ENCODE measurements at places on chromosomes 5 and 9.

DNA sequence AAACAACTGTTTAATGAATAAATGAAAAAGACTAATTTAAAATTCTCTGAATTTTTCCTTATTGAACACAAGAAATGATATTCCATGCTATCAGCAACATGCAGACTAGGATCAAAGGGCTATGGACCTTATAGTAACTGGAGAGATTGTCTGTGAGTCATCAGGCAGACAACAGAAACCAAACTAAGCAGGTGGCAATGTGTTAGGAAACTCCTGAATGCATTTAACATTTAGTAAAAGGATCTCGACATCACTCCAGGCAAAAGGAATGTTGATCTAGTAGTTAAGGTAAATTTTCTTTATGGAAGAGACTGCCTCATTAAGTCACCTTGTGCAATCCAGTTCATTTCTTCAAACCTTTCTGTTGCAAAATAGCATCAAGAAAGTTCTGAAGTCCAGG, 58.4 kb downstream of the ARL15 start:
- DNase-seq, result no peak

GRCh38 chr5:145283141-145283810, 551.9 kb downstream of the PRELID2 start:
- no peak for DNase-seq

GRCh38 chr5:158637039-158637438, 462.7 kb downstream of the EBF1 start:
- no peak for DNase-seq

DNA sequence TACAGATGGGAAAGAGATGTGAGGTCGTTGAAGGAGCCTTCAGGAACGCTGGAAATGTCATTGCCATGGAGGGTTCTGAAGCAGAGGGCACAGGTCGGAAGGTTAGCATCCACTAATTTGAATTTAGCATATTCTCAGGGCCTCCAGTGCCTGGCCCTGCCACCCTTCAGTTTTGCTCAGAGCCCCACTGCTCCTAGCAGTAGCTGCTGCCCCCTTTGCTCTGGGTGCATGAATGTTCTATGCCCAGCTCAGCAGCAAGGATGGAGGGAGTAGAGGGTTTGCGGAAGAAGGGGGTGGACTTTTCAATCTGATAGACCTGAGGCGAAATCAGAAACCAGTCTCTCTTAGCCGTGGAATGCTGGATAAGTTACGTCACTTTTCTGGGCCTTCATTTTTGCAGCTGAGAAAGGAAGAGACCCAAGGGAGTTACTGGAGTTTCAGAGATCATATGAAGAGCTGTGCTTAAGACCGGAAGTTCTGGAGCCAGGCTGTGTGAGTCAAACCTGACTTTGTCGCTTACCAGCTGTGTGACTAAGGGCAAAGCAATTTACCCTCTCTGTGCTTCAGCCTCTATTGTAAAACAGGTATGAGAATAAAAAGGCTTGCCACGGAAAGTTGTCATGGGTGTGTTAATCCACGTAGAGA, 133.2 kb upstream of the PANK3 start:
- DNase-seq, result peak; percentile 13

DNA sequence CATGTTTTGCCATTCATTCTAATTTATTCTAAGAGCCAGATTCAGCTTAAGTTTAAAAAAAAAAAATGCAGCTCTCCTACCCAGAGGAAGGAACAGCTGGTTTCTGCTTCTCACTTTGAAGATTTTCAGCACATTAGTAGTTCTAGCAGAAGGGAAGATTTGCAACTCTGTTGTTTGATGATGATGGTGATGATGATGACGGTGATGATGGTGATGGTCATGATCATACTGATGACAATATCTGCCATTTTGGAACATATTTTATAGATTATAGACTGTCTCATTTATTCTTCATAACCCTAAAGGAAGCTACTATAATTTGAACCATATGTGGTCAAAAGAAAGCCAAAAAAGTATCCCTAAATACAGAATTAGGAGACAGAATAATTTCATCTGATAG, 7.9 kb upstream of the MED10 start:
- no peak for DNase-seq

DNA sequence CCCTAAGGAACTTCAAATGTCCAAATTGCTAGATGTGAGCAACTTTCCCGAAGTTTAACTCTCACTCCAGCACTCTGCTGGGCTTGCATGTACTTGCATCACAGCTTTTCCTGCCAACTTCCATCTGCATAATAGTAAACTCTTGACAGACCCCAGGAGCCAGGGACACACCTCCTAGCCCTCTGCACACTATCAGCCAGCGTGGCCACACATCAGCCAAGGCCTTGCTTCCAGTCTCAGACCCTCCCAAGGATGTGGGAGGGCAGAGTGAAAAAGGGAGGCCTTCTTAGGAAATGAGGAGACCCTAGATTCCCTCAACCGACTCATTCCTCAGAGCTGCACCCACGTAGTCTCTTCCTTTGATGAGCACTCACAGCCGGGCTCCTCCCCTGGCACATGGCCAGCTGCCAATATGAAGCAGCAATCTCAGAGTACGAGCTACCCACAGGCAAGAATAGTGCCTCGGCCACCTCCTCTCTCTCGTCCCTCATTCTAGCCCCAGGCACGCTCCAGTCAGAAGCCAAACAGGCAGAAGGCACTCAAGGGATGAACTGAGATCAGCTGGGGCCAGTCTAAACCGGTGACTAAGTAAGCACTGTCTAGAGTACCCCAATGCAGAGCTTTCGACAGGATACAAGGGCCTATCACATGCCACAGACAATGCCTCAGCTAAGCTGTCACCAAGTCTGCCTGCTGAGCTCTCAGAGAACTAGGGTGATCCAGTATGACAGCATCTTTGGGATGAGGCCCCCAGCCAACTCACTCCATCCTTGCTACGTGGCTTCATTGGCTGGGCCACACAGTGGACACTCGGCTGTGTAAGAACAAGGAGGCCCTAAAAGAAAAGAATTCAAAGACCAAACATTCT, 2.3 kb downstream of the P4HA2 start:
- peak; percentile 17 for DNase-seq

DNA sequence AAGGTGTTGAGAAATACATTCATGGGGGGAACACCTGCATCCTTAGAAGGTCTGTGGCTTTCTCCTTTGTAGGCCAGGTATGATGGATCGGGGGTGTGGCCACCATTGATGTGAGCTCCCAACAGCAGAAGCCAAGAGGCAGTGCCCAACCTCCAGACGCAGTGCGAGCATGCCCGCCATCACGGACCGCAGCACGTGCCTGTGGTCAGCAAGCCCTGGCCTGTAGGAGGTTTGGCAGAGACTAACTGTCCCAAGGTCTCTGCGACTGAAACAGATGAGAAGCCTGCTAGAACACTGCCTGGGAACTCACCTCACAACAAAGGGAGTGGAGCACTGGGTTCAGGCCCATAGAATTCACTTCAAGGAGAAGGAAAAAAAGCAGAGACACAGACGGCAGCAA, 31.9 kb upstream of the ZNF354A start:
- DNase-seq, result no peak

- DNase-seq, result no peak
These were observed 7.0 kb downstream of the NR3C1 start for GRCh38 chr5:143396353-143396940.

GRCh38 chr5:72209147-72210115, 102.2 kb downstream of the MAP1B start:
- peak; percentile 25 for DNase-seq

DNA sequence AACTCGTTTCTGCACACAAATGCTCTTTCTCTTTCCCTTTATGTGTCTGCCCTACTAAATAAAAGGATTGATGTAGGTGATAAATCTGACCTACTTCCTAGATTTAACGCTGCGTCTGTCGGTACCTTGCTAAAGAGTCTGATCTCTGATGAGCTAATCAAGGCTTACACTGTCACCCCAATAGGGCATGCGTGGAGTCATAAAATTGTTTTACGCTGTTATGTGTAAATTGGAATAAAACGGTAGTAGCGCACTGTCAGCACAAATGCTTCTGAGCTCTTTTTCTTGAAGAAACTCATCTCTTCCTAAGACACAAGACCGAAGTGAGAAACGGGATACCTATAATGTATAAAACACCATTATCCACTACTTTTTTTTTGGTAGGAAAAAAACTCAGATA, 2106.3 kb upstream of the WWC1 start:
- no peak for DNase-seq

GRCh38 chr9:32886021-32886420, 102.7 kb downstream of the TMEM215 start:
- DNase-seq, result no peak

- peak; percentile 62 for DNase-seq
These were observed 65.3 kb upstream of the TGFBR1 start for GRCh38 chr9:99039505-99040182.

DNA sequence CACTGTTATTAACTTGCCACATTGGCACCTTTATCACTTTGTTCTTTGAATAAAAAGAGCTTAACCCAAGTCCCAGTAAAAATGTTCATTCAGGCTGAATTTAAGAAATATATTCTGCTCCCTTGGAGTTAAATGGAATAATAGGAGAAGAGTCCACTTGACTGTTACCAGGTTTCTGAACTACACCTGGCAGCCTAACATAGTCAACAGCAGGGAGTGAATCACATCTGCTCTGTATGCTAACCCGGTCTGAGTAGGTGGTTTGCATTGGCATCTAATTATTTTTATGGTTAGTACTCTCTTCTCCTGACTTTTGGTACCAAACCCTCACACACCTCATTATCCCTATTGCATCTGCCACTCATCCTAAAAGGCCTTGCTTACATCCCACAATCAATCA, 86.7 kb downstream of the STK32A start:
- no peak for DNase-seq

DNA sequence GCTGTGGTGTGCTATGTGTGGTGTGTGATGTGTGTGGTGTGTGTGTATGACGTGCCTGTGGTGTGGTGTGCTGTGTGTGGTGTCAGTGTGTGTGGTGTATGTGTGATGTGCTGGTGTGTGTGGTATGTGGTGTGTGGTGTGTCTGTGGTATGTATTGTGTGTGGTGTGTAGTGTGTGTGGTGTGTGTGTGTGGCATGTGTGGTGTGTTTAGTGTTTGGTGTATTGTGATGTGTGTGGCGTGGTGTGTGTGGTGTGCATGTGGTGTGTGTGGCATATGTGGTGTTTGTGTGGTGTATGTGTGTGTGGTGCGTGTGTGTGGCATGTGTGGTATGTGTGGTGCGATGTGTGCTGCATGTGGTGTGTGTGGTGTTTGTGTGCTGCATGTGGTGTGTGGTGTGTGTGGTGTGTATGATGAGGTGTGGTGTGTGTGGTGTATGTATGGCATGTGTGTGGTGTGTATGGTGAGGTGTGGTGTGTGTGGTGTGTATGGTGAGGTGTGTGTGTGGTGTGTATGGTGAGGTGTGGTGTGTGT, 18.3 kb upstream of the RNU6ATAC start:
- peak; percentile 51 for DNase-seq

GRCh38 chr5:109849478-109850088, 159.9 kb downstream of the MAN2A1 start:
- DNase-seq, result no peak

- DNase-seq, result no peak
These were observed 40.5 kb downstream of the GPR21 start for GRCh38 chr9:123073991-123074422.

GRCh38 chr5:103951776-103952175, 389.2 kb upstream of the NUDT12 start:
- DNase-seq, result no peak

DNA sequence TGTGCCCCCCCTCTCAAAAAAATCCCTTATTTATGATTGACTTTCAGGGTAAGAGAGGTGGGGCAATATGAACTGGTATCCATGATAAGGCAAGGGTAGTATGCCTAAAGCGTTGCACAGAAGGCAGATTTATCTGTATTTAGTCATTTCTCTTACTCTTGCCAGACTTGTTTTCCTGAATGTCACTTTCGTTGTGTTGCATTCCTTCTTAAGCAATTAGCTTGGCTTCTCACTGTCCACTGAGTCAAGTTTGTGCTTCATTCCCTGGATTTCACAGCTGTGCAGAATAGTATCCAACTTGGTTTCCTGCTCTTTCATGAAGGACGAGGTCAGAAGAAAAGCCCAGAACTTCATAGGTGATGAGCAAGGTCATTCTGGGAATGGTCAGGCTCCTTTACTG, 301.5 kb upstream of the ACTBL2 start:
- no peak for DNase-seq

- DNase-seq, result no peak
These were observed 262.8 kb downstream of the CDH10 start for GRCh38 chr5:24381861-24382489.

DNA sequence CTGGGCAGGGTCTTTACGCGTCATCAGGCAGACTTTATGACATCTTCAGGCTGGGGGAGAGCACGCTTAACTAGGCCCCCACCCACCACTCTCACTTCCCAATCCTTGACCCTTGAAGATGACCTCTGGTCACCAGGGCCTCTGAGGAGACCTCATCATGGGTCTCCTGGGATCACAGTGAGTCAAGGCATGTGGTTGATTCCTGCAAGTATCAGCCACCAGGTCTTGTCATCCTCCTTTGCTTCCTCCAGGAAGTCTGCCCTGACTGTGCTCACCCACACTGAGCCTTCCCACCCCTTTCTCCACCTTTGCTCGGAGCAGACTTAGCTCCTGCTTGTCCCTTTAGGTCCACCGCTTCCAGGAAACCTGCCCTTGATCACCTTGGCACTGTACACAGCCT, 17.3 kb downstream of the ODF2 start:
- DNase-seq, result peak; percentile 66

GRCh38 chr9:114921171-114921570, 9.2 kb downstream of the TNFSF8 start:
- peak; percentile 16 for DNase-seq

- no peak for DNase-seq
These were observed 24.4 kb upstream of the SCAMP1 start for GRCh38 chr5:78335976-78336375.

- no peak for DNase-seq
These were observed 120.2 kb upstream of the GRHPR start for GRCh38 chr9:37302277-37302676.
